Activated CD4-positive, alpha-beta T cell treated with anti-CD3 and anti-CD28 coated beads for 1 hour (primary cell): ENCODE measurements at places on chromosomes 7 and 10.

GRCh38 chr7:40715053-40715430 is 580.2 kb downstream of the SUGCT start:
- no peak for DNase-seq

- no peak for DNase-seq
These were observed 15.4 kb downstream of the ACSL5 start for GRCh38 chr10:112389271-112389822.

- no peak for DNase-seq
These were observed 94.5 kb downstream of the SEC61G start for GRCh38 chr7:54664235-54665228.

- no peak for DNase-seq
These were observed 512.1 kb downstream of the RPS24 start for GRCh38 chr10:78545756-78546155.

DNA sequence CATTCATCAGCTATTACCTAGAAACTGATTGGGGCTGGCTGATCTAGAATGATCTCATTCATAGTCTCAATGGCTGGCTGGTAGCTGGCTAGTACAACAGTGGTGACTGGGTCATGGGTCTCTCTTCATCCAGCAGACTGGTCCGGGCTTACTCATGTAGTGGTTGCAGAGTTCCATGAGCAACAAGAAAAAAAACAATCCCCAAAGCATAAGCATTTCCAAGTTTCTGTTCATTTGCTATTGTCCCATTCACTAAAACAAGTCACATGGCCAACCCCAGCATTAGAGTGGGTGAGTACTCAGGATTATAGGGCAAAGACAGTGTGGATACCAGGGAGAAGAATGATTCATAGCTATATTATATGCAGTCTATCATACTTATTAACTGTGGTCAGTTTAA is 85.2 kb upstream of the SEMA3C start:
- no peak for DNase-seq

- no peak for DNase-seq
These were observed 64.2 kb downstream of the MINDY4 start for GRCh38 chr7:30835396-30835915.

DNA sequence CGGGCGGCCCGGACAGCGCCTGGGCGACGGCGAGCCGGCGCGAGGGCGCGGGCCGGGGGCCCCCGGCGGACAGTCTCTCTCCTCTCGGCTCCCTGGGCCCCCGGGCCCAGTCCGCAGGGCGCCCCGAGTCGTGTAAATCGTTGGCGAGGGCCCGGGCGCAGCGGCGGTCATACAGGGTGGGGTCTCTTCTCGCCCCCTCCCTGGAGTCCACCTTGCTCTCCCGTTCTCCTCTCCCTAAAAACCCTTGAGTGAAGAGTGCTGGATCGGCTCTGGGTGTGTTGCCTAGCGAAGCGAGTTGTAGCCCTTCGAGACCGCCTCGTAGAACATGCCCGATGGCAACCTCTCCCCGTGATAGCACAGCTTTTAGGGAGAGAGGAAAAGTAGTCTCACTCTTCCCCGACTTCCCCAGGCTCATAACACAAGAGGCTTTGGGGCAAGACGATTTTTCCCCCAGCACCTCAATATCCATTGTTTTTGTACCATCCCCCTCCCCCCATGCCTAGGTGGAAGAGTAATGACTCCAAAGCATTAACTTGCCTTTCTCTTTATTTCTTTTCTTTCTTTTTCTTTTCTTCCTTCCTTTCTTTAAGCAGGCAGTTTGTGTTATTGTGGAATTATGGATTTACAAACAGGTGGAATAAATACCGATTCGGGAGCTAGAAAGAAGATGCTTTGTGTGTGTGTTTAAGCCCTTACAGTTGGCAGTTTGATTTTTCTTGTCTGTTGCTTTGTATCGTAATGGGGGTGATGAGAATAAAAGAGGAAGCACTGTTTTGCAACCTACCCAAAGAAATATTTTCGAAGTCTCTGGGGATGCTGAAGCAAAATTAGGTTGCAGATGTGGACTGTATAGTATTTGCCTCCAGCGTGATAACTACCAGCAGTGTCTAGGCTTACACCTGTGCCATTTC is 822 bp downstream of the SHOC2 start:
- DNase-seq, result no peak

DNA sequence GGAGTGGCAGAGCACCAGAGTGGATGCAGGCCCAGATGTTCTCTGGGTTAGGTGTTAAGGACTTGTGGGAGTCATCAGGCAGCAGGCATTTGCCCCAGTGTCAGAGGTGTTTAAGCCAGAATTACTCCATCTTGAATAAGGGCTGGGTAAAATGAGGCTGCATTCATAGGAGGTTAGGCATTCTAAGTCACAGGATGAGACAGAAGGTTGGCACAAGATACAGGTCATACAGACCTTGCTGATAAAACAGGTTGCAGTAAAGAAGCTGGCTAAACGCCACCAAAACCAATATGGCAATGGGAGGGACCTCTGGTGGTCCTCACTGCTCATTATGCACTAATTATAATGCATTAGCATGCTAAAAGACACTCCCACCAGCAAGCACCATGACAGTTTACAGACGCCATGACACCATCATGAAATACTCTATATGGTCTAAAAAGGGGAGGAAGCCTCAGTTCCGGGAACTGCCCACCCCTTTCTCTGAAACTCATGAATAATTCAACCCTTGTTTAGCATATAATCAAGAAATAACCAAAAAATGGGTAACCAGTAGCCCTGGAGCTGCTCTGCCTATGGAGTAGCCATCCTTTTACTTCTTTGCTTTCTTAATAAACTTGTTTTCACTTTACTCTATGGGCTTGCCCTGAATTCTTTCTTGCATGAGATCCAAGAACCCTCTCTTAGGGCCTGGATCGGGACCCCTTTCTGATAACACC is 882 bp upstream of the LRRC61 start:
- DNase-seq, result no peak

GRCh38 chr10:79319115-79319771 is 28.0 kb upstream of the PPIF start:
- no peak for DNase-seq
